ENCODE measurements at places on chromosomes 11 and 22.

- no peak for DNase-seq
These were observed 29.3 kb upstream of the TCF20 start for GRCh38 chr22:42299586-42300258.

DNA sequence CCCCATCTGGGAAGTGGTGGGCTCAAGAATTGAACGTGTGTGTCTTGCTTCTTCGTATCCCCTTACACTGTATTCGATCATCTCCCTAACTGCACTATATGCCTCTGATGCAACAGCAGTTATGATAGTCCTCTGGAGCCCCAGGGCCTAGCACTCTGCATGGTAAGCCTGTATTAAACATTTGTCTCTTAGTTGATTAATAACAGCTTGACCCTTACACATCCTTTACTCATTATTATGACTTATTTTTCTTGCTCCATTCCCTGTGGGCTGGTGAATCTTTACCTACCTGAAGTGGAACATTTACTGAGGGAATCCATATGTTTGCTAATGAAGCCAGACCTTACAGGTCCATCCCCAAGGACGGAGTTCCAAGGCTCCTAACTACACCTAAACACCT lies 5.6 kb downstream of the STX3 start:
- DNase-seq: no peak

GRCh38 chr11:74669211-74670160 lies 61.7 kb downstream of the CHRDL2 start:
- no peak for DNase-seq

- DNase-seq: no peak
These were observed 14.9 kb downstream of the CASP12 start for GRCh38 chr11:104883342-104883741.
